Fibroblast of the conjunctiva (primary cell): ENCODE measurements at places on chromosomes 6 and 20.

- no peak for DNase-seq
These were observed 29.9 kb downstream of the HSF2 start for GRCh38 chr6:122429323-122429722.

DNA sequence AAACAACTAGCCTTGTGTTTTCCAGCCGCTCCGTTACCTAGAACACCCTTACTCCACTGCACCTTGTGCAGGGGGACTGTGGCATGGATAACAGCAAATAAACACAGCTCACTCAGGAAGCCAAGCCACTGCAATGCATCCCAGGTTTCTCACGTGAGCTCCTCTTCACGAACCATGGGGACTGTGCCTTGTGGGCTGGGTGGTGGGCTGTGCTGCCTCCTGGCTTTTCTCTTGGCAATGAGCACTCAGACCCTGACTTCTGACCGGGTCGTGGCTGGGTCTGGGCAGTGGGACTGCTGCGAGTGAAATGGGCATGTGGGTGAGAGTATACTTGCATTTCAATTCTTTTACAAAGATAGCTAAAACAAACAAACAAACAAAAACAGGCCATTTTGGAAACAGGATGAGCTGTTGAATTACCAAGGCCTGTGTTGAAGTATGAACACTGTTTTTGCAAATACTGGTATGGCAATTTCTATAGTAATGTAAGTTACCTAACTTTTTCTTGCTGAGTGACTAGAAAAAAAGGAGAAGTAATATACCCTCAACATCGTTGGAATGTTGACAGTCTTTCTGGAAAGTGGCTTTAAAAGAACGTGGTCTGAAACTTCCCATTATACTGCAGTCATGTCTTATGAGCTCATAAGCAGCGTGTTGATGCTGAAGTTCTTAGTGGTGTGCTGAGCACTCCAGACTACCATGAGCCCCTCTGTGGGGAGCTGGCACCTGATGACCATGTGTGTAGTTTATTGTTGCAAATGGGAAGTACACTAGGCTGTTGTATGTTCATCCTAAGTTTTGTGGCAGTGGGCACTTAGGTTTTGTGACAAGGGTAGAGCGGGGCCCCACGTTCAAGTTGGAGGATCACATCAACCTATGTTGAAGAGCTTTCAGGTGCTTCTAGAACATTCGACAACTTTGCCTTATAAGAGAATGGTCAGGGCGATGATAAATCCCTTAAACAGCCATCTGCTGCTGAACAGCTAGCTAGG lies 120.4 kb downstream of the ARMC2 start:
- DNase-seq: no peak

DNA sequence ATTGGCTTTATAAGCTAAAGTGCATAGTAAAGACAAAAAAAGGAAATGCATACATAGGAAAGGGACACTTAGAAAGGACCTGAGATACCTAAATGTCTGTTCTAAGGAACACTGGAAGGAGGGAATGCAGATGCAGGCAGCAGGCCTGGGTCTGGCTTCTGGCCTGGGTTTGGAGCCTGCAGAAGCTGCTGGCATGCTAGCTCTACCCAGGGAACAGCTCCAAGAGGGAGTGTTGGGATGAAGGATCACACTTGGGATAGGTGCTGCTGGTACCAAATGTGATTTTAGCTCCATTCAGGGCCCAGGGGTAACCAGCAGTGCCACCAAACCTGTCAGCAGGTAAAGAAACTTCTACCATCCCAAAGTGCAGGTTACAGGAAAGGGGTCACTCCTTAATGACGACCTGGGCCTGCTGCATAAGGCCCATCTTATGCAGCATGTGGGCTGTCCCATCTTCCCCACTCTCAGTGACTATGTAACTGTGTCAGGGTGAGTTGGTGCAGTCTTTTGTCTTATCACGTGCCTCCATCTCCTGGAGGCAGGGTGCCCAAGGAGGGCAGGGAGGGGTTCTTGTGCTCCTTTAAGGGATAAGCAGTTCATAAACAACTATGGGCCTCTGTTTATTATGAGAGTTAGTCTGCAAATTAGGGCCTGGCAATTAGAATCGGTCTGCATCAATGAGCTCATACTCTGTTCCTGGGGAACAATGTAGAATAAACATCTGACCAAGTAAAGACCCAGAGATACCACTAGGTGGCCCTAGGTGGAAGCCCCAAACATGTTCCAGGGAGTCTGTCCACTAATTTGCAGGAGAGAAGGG lies 26.9 kb downstream of the DDX27 start:
- peak; percentile 31 for DNase-seq

GRCh38 chr20:10264166-10264558 lies 45.5 kb downstream of the SNAP25 start:
- no peak for DNase-seq

DNA sequence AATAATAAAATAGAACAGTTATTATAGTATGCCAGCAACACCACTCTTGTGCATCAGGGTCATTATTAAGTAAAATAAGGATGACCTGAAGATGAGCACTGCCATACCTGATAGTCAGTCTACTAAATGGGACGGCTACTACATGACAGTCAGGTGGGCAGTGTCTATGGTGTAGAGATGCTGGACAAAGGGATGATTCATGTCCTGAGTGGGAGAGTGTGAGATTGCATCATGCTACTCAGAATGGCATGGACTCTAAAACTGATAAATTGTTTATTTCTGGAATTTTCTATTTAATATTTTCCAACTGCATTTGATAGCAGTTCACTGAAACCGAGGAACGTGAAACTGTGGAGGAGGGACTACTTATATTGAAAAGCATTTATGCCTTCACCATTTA lies 38.8 kb downstream of the SNX9 start:
- DNase-seq: peak; percentile 31

DNA sequence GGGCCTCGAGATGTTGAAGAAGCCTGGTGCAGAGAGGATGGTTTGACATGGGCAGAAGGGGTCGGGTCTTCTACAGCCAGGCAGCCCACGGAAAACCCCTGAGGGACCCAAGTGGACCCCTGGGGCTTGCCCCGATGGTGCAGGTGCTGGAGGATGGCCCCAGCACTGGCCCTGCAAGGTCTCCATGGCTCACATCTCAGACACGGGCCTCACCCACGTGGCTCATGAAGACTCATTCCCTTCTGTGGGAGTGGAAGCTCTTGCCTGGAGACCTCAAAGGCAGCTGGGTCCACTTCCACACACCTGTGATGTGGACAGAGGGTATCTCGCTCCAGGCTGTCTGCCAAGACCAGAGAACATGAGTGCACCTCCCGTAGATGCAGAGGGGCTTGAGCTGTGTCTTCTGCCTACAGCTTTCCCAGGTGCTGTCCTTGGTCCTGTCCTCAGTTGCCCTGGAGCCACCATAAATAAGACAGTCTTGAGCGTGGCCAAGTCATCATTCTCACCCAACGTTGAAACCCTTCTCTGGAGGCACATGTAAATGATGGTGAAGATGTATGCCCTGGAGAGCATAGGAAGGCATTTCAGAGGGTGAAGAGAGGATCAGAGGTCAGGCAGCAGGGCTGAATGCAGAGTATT lies 108.0 kb downstream of the SYNDIG1 start:
- DNase-seq: no peak

- DNase-seq: peak; percentile 35
These were observed 13.5 kb upstream of the ZNF391 start for GRCh38 chr6:27374824-27375612.

- DNase-seq: no peak
These were observed 54.2 kb downstream of the WDR27 start for GRCh38 chr6:169647637-169648036.

DNA sequence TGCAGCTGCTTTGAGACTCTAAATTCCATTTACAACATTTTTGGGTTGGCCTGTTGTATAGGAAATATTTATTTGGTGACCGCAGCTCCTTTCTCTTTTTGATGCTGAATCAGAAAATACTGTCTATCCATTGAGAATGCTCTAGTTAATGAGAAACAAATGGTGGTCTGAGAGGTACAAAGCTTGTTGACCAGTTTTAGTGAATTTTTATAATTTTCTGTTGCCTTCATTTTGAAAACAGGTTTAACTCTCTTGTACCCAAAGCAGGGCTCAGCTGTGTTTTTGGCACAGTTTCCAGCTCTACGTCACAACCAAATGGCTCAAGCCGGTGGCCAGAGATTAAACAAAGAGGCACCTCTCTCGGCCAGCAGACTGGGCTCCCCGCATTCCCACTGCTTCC lies 113.2 kb downstream of the FNDC1 start:
- no peak for DNase-seq

GRCh38 chr6:114569669-114570068 lies 226.8 kb upstream of the HS3ST5 start:
- no peak for DNase-seq

DNA sequence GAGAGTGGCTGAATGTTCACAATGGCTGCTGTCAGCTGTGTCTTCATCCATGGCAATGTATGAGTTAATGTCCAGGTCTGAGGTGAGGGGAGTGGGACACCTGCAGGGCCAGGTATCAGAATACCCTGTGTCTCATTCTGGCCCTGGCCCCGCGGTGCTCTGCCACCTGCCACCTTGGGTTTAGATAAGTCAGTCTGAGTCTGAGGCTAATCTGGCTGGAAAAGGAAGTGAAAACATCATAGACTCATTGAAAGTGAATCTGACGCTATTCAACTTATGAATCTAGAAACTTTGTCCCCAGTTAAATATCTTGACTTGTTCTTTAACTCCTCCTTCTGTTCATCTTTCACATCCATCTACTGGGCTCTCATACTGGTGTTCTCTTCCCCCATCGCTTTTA lies 267.1 kb upstream of the JAG1 start:
- no peak for DNase-seq

DNA sequence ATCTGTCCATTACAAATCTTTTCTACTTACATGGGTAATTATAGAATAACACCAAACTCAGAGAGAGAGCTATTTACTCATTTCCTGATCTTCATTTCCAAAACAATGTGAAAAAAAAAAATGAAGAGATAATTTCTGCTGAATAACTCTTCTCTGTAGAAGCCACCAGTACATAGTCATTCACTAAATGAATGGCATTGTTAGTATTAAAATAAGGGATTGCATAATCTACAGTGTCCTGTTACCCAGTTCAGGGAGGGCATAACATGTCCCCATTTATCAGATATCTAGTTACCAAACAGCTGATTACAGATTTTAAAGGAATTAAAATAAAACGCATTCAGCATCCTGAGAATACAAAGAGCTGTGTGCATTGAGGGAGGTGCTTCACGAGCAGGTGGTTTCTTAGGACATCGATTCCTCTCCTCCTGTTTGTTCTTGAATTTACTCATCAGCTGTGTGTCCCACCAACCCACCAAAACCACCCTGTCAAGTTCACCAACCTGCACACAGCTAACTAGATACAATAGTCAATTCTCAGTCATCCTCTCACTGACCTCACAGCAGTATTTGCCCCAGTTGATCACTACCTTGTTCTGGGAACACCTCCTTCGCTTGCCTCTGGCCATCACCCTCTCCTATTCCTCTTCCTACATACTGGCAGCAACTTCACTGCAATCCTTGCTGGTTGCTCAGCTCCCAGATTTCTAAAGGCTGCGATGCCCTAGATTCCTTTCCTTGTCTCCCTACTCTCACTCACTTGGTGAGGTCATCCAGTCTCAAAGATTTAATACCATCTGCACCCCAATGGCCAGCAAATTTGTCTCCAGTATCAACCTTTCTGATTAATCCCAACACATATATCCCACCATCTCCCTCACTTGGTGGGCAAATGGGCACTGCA lies 18.7 kb downstream of the CNKSR3 start:
- DNase-seq: no peak

DNA sequence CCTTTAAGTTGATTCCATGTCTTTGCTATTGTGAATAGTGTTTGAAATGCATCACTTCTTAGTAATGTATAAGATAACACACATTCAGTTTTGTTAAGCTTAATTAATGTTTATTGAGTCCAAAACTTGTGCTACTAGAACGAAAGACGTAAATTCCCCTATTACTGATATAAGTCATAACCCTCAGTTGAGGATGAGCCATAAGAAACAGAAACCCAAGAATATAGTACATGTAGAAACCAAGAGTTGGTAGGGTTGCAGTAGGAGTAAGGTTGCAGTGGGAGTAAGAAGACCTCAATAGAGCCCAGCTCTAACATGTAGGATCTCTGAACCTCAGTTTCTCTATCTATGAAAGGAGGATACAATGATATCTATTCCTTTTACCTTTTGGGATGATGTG lies 19.3 kb downstream of the CITED2 start:
- no peak for DNase-seq

- DNase-seq: no peak
These were observed 160.9 kb downstream of the CD83 start for GRCh38 chr6:14278446-14278845.

DNA sequence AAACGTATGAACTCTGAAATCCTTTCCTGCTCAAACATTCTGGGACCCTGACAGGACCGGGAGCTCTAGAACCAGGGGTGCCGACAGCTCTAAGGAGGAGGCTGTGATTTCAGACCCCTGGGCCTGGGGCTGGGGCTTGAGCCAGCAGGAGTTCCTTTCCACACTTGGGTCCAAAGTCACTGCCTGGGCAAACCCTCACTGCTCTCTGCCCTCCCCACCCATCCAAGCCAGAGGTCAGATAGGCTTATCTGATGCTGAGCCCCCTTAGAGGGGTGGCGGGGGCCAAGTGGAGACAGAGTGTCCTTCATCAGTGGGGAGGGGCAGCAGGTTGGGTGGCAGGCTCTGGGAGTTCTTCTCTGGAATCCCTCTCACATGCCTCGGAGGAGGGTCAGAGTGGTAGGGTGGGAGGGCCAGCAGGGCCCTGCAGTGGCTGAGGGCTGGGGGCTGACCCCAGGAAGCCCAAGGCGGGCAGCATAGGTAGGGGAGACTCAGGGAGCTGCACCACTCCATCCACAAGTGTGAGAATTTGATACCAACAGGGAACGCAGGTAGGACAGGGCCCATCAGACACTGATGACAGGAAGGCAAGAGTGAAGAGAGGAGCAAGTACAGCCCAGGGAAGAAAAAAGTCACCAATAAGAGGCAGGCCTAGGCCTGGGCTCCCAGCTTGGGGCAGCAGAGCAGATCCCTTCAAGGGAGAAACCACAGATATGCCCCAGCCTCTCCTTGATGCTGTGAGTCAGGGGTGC lies 121.0 kb downstream of the MRPL14 start:
- no peak for DNase-seq

DNA sequence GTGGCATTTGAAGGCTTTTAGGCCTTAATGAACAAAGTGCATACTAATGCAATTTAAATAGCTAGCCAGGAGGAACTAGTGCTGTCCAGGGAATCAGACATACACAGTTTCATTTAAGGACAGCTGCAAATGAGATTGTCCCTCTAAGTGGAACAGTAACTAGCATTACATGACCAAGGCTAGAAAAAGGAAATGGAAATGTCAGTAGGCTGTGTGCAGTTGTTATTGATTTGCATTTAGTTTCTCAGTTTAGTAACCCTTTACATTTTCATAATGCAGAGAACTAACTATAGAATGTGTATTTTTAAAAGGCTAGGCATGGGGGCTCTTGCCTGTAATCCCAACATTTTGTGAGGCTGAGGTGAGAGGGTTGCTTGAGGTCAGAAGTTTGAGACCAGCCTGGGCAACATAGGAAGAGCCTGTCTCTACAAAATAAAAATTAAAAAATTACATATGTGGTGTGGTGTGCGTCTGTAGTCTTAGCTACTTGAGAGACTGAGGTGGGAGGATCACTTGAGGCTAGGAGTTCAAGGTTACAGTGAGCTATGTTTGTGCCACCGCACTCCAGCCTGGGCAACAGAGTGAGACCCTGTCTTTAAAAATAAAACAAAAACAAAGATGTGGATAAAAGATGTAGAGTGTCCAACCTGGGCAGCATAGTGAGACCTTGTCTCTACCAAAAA lies 468.0 kb downstream of the UTRN start:
- no peak for DNase-seq
